ENCODE measurements at places on chromosomes 2 and 18.

DNA sequence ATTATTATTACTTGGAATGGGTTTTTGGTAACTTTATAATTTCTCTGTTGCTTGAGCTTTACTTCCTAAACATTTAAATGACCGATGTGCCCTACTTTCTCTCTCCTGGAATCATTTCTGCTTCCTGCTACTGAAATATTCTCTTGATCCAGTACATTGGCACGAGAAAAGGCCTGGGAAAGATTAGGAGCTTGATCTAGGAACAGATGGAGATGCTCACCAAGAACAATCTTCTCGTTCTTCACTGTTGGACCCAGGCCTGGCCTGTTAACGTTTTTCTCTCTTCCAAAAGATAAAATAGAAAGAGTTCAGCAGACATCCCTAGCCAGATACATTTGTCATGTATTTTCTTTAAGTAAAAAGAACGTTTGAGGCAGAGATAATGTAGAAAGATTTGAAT is 1356.8 kb upstream of the CRIM1 start:
- no peak for DNase-seq

- no peak for DNase-seq
Observed at GRCh38 chr18:46298511-46298910, 194.3 kb downstream of the HAUS1 start.

DNA sequence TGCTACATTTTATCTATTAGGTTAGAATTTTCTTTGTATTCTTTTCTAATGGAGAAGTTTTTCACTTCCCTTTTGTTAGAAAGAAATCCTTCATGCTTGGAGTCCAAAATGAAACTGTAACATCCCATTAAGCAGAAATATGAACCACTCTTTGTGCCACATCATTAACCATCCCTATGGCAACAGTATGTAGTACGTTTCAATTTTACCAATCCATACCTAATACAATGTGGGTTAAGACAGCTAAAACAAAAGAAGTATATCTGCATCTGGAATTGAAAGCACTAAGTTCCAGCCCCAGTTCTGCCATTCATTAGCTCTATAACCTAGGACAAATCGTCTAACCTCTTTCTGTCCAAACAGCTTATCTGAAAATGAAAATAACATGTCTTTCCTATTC is 409.2 kb upstream of the SPHKAP start:
- DNase-seq = no peak

- no peak for DNase-seq
Observed at GRCh38 chr2:127410871-127411652, 7.2 kb upstream of the PROC start.

- no peak for DNase-seq
Observed at GRCh38 chr18:14914771-14915170, 166.8 kb downstream of the ANKRD30B start.

DNA sequence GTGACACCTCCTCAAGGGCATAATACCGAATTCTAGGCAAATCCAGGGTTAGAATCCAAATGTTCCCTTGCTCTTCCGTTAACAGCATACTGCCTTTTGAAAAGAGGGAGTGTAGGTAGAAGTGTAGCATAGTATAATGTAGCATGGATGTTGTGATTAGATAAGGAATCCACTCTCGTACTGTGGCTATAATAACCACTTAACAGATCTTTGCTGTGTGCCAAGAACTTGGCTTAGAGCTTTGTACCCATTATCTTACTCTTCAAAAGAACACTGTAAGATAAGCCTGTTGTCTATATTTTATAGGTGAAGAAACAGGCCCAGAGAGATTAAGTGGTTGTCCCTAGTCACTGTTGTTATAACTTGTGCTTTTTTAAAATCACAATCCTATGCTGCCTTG is 24.2 kb downstream of the WDR75 start:
- no peak for DNase-seq

DNA sequence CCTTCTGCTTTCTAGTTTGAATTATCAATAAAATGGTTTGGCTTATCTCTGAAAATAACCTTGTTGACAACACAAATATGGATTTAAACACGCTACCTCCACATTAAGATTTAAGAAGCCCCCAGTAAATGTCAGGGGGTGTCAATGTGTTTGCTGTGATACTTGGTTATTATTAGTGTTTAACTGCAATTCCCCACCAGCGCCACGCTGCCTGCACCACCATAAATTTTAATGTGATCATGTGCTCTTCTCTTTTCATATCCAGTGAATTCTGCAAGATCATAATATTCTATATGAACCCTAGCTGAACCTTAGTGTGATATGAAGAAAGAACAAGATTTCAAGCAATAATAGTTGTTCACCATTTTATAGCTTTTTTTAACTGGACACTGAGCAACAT is 330.7 kb downstream of the AGPS start:
- no peak for DNase-seq

- DNase-seq = no peak
Observed at GRCh38 chr18:22551536-22552151, 133.9 kb upstream of the CTAGE1 start.

GRCh38 chr18:72232644-72233043 is 311.5 kb downstream of the CBLN2 start:
- no peak for DNase-seq

DNA sequence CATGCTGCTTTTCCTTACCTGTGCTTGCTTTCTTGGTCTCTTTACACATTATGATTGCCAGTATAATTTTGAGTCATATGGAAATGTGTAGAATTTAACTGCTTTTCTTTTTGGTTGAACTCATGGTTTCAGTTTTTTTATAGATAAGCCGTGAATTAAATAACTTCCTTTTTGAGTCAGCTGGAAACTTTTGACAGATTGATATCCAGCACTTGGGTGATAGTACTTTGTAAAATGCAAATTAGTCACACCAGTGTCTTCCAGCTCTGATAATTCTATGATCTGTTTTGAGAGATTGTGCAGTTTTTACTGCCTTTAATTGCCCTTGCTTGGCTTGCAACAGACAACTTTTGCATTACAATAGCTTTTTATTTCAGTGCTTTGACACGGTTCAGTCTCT is 86.4 kb downstream of the NCOA1 start:
- no peak for DNase-seq

GRCh38 chr2:43100883-43101662 is 125.3 kb downstream of the ZFP36L2 start:
- peak; percentile 97 for DNase-seq

DNA sequence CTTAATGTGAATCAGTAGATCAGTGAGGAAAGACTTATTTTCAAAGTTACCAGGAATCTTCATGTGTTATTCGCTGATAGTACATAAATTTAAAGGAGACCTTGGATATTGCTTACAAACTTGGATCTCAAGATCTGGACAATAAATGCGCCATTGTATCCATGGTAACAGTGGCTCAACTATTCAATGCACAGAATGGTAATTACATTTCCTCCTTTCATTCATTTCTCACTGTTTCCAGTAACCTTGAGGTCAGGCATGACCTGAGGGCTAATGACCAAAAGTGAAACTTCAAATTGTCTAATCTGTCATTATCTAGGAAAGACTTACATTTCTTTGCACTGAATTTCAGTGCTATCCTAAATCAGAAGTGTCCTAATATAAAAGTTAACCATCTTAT is 8.1 kb downstream of the LRP2 start:
- DNase-seq = no peak

DNA sequence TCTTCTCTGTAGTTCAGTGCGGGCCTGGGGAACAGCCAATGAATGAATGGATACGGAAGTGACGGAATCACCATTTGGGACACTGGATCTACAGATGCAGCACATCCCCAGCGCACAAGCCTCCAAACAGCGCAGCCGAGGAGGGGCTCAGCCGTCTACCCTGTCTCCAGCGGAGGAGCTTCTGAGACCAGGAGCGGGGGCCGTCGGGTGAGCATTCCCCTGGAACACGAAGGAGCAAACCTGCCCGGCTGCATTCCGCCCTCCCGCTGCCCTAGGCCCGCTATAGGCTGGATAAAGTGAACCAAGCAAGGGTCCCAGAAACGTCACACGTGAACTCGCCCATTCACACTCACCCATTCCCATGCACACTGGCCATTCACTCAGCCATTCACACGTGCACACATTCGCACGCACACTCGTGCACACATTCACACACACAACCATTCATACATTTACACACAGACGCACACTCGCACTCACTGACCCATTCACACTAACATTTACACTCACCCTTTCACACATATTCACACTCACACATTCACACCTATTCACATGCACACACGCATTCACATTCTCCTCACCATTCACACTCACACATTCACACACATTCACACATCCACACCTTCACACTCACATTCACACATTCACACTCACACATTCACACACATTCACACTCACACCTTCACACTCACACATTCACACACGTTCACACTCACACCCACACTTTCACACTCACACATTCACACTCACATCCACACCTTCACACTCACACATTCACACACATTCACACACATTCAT is 63.4 kb downstream of the BIN1 start:
- DNase-seq = no peak

DNA sequence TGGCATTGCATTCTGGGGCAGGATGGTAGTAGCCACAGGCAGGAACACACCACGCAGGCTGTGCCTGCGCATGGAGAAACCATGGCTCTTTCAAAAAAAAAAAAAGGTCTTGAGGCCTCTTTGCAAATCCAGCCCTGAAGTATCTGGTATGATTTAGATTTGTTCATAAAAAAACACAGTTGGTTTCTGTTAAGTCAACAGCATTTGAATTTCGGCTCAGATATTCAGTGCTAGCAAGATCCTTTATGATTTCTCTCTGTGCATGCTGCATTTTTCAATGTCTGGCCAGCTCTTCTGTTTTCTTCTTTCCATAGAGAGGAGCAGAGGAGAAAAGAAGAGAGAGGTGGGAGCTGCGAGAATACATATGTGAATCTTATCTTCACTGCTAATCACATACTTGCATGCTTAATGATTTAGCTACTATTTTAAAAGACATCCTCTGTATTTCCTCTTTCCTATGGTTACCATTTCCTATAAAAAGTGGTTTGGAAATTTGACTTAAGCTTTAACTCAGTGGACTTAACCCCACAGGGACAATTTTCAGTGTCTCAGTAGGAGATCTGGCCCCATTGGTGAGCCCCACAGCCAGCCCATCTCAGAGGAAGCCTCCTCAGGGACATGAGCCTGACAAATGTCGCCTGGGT is 214.3 kb upstream of the APCDD1 start:
- no peak for DNase-seq

DNA sequence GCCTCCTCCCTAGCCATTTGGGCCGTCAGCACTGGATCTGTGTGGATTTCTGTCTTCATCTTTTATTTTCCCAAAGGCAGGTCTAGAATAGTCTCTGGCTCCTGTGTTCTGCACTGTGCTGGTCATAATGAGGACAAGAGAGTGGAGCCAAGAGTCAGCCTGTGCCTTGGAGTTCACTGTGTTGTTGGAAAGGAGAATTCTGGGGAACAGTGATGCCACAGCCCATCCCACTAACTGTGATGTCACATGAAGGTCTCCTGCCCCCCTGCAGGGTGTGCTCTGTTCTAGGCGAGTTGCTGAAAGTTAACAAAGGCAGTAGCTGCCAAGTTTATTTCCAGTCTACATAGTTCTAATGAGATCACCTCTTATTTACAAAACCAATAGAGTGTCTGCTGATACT is 248.5 kb downstream of the TPGS2 start:
- peak; percentile 10 for DNase-seq

DNA sequence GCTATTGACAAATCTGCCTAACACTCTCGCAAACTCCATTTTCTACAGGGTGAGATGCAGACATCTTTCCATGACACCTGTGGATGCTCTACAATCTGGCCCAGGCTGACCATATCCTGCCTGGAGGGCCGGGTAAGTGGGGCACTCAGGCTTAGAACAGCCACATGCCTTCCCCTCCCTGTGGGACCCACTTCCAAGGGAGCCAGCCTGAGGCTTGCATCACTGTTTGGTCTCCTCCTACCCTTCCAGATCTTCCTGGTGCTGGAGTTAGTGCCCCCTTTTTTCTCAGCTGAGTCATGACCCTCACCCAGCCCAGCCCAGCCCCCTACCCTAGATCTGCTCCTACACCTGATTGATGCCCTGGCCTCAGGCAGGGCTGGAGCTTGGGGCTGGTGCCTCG is 150.2 kb upstream of the MSH6 start:
- DNase-seq = no peak

Measured in midbrain (tissue), 1 donor.